GM23248 (cell line): ENCODE measurements at places on chromosomes 16 and 17. TPM values are rescaled to one million over a fixed set of nuclear protein-coding genes. Genes with fewer than 3 reads are reported as not detected.

The PRR29 gene
- total RNA-seq: not detected in 2 replicates

DNA sequence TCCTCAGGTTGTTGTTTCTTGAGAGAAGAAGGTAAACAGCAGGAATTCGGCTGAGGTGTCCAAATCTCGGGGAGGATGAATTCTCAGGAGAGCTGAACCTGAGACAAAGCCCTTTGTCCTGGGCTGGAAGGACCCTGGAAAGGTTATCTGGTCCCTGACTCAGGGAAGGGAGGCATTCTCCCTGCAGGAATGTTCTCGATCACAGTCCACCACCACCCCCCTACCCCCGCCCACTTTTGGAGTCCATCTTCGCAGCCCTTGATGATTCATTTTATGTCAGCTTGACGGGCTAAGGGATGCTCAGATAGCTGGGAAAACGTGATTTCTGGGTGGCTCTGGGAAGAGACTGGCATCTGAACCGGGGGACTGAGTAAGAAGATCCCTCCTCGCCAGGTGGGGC lies 1.4 kb upstream of the CEP295NL start:
- no peak for DNase-seq

- DNase-seq: no peak
Measured at GRCh38 chr17:64036198-64036922, 15.9 kb upstream of the ICAM2 start.

The SNAI3 gene
- not detected in 2 replicates for total RNA-seq

DNA sequence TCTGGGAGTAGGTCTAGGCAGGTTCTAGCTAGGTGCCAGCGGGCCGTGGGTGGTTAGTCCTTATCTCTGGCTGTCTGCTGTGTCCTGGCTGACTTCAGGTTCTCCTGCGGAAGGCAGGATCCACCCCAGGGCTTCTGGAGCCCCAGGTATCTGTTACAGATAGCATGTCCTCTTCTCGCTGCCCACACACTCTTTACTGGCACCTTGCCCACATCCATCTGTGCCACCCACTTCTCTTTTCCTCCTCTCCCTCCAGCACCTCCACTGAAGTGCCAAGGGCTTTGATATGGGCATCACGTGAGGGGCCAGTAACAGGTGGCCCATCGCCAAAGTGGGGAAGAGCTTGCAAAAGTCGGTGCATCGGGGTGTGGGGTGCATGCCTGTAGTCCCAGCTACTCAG lies 4.6 kb upstream of the MPP2 start:
- no peak for DNase-seq

The TAOK1 gene
- 48.4 and 49.9 TPM in 2 replicates for total RNA-seq

The TBC1D3D gene
- not detected in 2 replicates for total RNA-seq

The PPP1R27 gene
- not detected in 2 replicates for total RNA-seq

DNA sequence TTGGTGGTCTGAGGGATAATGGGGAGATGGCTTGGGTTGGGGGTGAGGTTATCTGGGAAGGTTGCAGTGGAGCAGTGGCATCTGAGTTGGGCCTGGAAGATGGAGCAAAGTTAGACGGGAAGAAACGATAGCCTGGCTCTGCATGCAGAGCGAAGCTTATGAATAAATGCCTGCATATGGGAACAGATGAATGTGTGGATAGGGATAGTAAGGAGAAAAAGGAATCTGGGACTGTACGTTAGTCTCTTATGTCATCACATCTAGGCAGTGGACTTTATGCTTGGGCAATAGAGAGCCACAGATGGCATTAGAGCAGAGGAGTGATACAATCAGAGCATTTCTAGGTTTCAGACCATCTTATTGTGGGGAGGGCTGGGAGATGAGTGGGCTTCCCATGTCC lies 33.0 kb downstream of the CPNE2 start:
- no peak for DNase-seq

DNA sequence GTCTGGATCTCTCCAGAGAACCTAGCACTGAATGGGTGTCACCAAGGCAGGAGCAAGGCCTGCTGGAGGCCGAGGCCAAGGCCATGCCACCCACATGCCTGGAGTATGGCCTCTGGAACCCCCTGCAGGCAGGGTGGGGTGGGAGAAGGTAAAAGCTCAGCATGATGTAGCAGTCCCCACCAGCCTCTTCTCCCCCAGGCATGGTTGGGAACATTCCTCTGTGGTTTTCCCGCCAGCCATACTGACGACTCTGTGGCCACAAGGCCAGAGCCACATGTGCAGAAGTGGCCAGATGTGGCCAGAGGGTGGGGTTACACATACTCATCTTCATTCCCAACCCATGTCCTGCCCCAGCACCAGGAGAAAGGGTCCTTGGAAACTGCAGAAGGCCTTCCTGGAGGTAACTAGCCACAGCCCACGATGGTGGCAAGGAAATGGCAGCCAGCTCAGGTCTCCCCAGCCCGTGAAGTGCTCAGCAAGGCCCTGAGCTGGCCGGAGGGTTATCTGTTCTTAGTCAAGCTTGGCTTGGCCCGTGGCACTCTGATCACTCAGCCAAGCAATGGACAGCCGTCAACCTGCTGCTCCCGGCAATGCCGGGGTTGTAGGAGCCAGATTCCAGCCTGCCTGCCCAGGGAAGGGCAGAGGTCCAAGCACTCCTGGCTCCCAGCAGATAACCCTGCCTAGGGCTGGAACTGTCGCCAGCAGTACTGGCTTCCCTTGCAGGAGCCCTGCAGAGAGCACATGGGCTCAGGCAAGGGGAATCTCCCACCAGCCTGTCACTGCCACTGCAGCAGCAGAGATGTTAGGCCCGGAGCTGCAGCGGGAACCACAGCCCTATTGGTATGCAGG lies 26.1 kb downstream of the HDAC5 start:
- DNase-seq: peak; percentile 81

The BAIAP3 gene
- total RNA-seq: 0.13 and 0.86 TPM in 2 replicates

DNA sequence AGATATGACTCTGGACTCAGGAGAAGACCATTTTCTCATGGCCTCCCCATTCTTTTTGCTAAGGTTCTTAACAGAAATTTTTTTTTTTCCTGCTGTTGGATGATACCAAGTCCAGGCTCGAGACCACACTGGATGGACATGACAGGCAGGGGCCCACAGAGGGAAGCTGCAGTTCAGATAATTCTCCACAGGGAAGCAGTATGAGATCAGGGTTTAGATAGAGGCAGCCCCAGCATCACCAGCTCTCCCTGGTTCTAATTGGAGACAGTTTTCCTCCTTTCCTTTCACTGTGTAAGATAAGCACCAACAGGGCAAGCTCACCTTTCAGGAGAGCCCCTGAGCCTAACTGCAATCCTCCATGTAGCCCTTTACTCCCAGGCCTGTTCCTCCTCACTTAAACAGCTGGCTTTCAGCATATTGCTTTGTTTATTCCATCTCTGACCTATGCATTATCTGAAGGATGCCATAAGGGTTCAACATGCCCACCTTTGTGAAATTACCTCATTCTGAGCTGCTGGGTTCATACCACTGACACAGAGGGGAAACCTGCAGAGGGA lies 108.1 kb downstream of the SNX11 start:
- peak; percentile 66 for DNase-seq

The CTRB2 gene
- total RNA-seq: not detected in 2 replicates

DNA sequence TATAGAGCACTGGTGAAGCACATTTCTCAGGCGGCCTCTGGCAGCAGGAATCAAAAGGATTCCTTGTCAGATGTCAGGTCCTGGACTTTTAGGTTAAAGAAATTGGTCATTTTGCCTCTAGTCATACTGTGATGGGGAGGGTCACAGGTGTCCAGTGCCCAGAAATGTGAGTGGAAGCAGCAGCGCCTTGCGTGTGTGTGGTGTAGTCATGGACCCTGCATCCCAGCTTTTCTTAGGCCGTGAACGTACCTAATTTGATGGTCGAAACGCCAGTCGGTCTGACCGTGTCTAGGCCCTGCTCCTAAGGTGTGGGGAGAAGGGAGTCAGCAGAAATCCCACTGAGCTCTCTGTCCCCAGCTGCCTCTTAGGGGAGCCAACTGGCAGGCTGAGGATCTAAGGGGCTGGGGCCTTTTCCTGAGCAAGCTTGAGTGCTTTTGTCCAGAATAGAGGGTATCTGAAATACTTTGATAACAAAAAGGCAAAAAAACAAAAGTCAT lies 32.0 kb downstream of the POLR3E start:
- DNase-seq: no peak

The COX6A2 gene
- total RNA-seq: not detected in 2 replicates
